ENCODE measurements at places on chromosomes 2 and 18. TPM values are rescaled to one million over a fixed set of nuclear protein-coding genes. Genes with fewer than 3 reads are reported as not detected.

GRCh38 chr2:26465981-26466471 is 11.9 kb downstream of the OTOF start:
- no peak for DNase-seq

- DNase-seq = no peak
Measured at GRCh38 chr18:22446325-22446724, 28.6 kb upstream of the CTAGE1 start.

DNA sequence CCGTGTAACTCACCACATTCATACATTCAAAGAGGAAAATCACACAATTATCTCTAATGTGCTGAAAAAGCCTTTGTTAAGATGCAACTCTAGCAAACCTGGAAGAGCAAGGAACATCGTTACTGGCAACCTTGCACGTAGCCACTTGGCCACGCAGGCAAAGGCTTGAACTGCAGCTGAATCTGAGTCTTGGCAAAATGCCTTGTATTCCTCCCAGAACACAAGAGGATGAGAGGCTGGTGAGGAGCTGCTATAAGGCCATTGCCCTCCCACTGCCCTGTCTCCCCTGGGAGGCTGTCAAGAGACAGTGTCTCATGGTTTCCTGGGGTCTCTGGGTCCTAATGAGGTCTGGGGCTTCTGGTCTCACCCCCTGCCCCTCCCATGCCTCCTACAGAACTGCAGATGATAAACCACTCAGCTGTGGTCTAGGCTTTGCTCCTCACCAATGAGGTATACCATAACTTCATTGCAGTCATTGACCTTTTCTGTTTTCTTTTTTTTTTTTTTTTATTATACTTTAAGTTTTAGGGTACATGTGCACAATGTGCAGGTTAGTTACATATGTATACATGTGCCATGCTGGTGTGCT is 141.4 kb downstream of the SPP2 start:
- no peak for DNase-seq

- no peak for DNase-seq
Measured at GRCh38 chr2:191421950-191422349, 176.7 kb downstream of the MYO1B start.

DNA sequence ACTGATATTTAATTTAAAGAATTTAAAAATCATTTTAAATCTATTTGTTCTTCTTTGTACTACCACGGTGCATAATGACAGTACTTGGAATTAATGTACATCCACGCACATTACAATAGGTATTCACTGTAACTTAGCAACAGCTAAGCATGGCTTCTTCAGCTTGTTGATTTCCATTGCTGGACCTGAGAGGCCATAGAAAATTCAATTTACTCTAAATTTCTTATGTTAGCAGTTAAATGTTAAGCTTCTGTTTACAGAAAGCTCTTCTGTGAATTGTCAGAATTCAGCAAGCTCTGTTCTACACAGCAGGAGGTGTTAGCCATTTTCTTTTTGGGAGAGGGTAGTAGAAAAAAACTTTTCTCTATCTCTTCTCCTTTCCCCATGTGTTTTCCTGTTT is 1149.3 kb upstream of the CDH2 start:
- no peak for DNase-seq

DNA sequence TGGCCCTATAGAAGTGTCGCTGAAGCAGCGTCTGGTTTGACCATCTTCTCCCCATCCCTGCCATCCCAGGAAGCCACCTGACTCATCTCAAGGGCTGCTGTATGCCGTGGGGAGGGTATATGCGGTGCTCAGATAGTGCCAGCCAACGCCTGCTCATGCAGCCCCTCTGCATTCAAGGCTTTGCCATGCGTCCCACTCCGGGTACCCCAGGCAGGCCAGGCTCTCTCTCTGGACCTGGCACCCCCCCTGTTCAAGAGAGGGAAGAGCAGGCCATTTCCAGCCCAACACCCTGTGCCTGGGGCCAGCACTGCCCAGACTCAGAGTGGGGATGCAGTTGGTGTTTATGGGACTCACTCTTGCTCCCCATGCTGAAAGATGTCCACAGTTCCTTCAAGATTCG is 130.0 kb downstream of the GLI2 start:
- no peak for DNase-seq

DNA sequence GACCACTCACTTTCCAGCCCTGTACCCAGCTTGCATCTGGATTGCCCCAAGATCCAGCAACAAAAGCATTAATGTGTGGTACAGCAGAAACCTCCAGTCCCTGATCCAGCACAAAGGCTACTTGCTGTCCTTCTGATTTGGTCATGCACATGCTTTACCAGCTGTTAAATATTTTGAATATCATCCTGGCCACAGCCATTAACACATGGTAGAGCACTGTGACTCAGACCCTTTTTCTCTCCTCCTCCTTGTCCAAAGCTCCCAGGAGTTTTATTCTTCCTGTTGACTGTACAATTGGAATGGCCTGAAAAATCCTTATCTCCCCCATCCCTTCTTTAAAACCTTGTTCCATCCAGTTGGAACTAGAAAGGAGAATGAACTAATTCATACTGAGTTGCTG is 419.7 kb upstream of the TNP1 start:
- no peak for DNase-seq

- DNase-seq = no peak
Measured at GRCh38 chr2:220001751-220002150, 374.3 kb downstream of the SLC4A3 start.

DNA sequence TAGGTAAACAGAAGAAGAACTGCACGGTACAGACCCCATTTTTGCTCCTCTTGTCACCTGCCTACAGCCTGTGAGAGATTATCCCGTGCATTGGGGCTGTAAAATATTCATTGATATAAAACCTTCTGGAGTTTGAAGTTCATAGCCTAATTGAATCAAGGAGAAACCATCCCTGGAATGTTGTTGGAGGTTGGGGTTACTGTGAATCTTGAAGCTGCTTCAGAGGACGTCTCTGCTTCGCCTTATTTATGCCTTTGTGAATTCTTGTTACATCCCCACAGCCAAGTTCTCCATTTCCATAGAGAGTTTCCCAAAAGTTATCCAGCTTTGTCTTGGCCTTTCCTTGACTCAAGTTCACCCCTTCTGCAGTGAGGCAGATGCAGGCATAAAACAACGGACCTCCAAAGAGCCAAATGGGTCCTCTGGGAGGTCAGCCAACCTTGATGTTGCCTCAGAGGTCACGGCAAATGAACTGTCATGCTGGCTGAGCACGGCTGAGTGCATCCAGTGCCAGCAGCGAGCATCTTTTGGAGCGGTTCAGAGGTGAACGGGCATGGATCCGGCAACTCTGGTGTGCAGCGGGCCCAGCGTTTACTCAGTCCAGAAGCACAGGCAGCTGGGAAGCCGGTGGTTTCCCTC is 317.6 kb downstream of the PRKCE start:
- DNase-seq = peak; percentile 44

DNA sequence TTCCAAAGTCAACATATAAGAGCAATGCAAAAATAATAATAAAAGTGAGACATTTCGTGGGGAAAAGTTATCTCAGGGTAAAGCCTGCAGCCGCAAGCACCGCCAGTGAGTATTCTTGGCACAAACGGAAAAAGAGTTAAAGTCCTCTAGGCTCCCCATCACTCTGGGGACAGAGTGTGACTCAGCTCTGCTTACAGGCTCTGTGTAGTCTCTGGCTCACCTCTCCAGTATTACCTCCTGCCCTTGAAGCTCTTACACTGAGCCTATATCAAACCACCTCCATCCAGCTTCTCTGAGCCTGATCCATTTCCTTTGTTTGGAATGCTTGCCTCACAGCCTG is 55.5 kb downstream of the MTHFD2 start:
- no peak for DNase-seq

- no peak for DNase-seq
Measured at GRCh38 chr2:8882094-8882493, 44.7 kb upstream of the KIDINS220 start.

CPO gene
- total RNA-seq = not detected

COX5B gene
- 1,337 TPM for total RNA-seq

EMILIN2 gene
- 17.7 TPM for total RNA-seq
